Esophagus squamous epithelium (tissue), 5 donors: ENCODE measurements at places on chromosomes 1 and 21.

DNA sequence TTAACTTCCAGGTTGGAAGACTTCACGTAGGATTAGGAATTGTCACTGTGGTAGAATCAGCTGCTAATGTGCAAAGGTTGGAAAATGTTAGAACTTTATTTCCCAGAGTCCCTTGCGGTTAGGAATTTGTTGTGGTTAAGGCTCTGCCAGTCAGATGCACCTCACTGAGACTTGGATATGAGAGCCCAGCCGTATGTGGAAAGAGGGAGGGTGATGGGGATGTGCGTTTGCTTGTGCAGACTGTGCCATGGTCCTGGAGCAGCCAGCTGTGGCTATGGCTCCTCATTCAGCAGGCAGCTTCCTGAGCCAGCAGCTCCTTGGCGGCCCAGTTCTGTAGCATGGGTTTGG is 12.5 kb downstream of the S100A10 start:
- no peak for DNase-seq

GRCh38 chr1:42852608-42852980 is 6.2 kb downstream of the ZNF691 start:
- DNase-seq = no peak

GRCh38 chr1:151512801-151513625 is 1.8 kb downstream of the CGN start:
- no peak for DNase-seq

DNA sequence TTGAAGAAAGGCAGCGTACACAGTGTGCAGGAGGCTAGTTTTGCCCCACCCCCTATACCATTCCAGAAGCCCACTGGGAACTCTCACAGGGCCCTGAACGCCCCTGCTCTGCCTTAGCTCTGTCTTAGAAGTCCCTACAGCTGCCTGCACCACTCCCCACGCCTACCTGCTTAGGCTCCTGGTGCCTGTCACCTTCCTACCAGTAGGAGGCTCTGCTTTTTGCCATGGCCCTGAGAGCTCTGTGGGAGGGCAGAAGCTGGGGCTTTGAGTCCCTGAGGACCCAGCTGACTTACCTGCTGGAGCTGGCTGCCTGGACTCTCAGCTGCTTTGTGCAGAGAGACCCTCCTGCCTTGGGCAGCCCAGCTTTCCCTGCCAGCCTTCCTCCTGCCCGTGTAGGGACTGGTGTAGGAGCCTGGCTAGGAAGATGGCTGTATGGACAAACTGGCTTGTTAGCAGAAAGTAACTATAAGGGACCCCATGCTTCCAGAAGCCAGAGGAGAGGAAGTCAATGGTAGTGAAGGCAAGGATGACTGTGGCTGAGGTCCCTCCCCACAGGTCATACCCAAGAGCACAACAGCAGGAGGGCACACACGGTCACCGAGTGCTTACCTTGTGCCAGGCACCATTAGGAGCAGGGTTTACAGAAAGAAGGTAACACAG is 9.8 kb upstream of the CELSR2 start:
- no peak for DNase-seq

DNA sequence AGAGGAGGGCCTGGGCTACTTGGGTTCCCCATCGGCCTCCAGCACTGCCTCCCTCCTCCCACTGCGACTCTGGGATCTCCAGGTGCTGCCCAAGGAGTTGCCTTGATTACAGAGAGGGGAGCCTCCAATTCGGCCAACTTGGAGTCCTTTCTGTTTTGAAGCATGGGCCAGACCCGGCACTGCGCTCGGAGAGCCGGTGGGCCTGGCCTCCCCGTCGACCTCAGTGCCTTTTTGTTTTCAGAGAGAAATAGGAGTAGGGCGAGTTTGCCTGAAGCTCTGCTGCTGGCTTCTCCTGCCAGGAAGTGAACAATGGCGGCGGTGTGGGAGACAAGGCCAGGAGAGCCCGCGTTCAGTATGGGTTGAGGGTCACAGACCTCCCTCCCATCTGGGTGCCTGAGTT is 24.4 kb downstream of the EIF2D start:
- no peak for DNase-seq

- DNase-seq = no peak
Observed at GRCh38 chr21:23861911-23862504, 1745.3 kb downstream of the MRPL39 start.

GRCh38 chr21:44734841-44735240 is 23.5 kb upstream of the TSPEAR start:
- no peak for DNase-seq

- no peak for DNase-seq
Observed at GRCh38 chr1:57353654-57354053, 70.2 kb downstream of the DAB1 start.

- no peak for DNase-seq
Observed at GRCh38 chr21:45387506-45387905, 17.5 kb upstream of the COL18A1 start.

DNA sequence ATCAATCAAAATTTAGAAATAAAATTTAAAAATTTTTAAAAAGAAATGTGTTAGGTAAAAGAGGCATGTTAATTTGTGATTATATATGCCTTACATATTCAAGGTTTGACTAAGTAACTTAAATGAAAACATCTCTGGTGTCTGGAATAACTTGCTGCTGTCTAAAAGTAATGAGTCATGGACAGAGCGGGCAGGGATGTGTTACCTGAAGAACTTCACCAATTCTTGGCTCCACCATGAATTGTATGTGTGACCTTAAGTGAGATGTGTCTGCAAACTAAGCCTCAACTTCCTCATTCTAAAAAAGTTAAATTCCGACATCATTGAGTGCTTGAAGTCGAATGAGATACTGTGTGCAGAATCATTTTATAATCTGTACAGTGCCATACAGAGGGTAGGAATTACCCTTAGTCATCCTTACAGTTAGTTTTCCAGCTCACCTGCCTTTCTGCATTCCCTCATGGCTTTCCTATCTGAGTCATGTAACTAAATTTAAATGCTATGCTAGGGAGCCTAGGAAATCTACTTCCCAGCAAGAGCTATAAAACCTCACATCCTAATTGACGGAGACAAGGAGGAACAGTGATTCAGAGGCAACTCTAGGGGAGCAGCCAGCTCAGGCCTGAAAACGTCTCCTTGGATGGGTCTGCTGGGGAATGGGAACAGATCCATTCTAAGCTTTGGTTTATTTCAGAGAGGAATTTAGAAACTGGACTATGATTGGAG is 100.7 kb upstream of the TSPAN2 start:
- no peak for DNase-seq

- no peak for DNase-seq
Observed at GRCh38 chr1:34418166-34418565, 241.5 kb downstream of the C1orf94 start.

DNA sequence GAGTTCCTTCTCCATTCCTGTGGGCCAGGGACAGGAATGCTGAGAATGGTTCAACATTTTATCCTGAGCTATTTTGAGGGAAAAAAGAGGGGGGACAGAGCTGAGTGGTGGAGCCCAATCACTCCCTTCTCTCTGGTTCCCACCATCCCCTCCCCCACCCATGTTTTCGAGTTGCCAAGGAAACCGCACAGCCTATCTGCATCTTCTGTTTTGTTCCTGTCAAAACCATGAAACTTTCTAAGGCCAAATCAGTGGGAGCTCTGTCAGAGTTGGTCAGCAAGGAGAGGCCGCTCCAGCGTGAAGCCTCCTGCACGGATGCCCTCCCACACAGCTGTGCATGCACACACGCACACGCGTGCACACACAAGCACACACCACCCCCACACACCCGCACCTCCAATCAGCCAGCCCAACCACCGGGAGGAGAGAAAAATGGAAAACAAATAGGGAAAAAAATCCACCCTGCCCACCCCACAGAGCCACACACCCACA is 54.5 kb upstream of the ATP2B4 start:
- no peak for DNase-seq

GRCh38 chr1:14037101-14037847 is 337.3 kb downstream of the PRDM2 start:
- DNase-seq = no peak

DNA sequence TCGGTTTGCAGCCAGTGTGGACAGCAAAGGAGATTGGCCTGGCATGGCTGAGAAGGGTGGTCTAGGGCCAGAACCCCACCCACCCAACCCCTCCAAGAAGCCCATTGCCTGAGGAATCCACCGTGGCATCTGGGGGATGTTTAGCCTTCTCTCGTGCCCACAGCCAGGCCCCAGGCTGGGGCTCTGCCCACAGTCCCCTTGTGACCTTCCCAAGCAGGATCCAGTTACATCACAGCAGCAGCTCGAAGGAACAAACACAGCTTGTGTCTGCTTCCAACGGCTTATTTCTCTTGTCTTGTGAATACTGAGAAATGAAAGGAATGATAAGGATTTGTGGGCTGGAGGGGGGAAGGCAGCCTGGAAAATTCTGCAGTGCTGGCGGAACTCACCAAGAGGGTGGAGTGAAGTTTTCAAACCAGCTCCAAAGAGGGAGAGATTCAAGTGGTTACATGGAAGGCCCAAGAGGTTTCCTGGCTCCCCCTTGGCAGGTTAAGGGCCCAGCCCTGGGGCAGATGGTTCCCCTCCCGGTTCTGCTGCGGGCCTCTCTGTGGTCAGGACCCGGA is 61.6 kb downstream of the DHRS3 start:
- DNase-seq = no peak

- DNase-seq = no peak
Observed at GRCh38 chr1:113669988-113670387, 89.3 kb downstream of the PHTF1 start.

DNA sequence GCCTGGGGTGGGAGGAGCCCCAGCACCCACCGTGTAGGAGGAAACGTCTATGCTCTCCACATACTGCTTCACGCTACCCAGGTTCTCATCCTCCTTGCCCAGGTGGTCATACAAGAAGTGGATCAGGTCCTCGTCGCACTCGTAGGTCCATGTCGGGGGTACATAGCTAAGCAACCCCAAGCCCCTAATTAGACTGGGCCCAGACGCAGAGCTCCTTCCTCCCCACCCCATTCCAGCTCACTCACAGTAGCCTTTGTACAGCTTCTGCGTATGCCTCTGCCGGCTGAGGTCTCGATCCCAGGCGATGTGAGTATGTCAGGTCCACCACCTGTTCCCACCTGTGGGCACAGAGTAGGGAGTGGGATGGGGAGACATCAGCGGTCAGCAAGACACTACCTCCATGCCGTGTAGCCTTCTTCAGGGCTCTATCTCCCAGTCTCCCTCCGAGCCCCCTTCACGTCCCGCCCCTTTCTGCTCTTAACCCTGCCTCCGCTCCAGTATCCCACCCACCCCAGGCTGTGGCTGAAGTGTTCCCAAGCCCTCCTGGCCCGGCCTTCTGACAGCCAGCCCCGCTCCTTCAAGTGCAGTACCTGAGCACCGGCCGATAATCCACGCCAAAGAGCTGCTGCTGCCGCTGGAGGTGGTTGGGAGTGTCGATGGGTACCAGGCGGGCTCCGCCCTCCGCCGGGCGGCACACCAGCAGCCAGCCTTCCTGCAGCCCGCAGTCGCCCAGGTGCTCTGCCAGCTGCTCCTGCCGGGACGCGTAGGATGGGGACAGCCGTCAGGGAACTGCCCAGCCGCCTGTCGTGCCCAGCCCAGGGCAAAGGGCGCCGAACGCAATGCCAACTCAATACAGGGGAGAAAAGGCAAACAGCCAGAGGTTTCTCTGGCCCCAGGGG is 919 bp downstream of the HECTD3 start:
- DNase-seq = no peak

DNA sequence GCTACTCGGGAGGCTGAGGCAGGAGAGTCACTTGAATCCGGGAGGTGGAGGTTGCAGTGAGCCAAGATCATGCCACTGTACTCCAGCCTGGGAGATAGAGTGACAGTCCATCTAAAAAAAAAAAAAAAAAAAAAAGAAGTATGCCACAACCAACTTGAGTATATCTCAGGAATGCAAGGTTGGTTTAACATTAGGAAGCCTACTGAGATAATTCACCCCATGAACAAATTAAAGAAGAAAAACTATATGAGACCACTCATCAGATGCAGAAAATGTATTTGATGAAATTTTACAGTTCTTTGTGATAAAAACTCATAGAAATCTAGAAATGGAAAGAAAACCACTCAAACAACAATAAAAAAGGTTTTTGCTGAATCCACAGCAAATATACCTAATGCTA is 373.8 kb downstream of the LMO4 start:
- DNase-seq = no peak

GRCh38 chr1:197024460-197024859 is 42.6 kb downstream of the F13B start:
- no peak for DNase-seq

DNA sequence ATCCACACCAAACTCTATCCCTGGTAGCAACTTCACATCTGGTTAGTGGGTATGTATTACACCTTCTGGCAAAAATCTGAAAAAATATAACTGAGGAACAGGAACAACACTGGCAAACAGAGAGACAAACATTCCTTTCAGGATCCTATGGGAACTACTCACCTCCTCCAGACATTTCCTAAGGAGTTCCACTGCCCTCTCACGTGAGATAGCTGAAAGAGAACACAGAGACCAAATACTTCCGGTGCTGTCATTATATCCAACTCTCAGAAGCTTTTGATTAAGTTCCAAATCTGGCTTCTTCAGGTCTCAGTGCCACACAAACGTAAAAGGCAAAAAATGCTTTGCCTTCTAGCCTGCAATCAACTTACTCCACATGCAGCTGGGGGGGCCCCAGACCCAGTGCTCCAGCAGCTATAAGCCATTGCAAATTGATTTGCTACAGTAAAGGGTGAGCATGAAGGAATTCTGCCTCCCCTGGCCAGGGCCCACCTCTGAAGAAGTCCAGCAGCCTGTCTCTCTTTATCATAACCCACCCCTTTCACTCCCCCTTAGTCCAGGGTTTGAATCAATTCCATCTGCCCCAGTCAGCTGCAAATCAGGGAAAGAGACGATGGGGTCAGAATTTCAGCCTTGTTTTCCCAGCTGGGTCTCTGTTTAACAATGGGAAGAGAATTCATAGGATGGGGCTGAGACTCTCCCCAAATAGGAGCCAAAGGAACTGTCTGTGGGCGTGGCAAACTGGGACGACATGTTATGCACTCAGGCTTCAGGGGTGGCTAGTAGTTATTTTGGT is 32.2 kb downstream of the TFAP2E start:
- no peak for DNase-seq

DNA sequence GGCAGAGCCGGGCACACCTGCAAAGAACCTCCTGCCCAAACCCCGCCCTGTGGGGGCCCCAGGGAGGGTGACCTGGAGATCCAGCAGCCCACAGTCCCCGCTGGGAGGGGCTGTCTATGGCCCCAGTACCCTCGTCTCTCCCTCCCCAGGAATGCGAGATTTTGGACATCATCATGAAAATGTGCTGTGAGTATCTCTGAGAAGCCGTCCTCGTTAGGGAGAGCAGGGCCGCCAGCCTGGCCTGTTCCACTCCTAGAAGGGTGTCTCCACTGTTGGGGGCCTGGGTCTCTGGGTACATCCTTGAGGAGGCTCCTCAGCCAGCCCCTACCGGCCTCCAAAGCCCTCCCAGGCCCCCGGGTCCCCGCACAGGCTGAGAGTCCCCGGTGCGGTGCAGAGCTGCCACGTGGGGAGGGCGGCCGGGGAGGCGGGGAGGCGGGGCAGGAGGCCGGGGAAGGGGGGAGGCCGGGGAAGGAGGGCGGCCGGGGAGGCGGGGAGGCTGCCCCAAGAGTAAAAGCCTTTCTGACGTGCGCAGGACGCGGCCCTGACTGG is 18.7 kb downstream of the COL6A1 start:
- no peak for DNase-seq

GRCh38 chr1:168206111-168206510 is 19.7 kb upstream of the SFT2D2 start:
- DNase-seq = no peak
